ENCODE measurements at places on chromosomes 7 and 10.

DNA sequence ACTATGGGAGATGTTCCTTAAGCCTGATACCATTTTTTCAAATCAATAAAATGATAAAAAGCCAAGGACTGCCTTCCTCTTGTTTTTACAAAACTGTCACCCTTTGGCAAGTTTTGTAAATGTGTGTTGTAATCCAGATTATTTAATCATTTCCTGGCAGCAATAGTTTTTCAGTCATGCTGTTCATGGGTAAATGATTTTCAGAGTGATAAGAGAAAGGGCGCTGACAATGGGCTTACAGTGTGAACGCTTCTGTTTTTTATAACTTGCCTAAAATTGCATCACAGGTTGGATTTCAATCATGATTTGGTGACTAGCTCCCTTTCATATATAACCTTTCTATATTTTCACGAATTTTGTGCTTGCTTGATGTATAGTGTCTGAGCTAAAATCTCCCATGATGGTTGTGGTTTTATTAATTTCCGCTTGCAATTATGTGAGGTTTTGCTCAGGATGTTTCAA lies 19.0 kb upstream of the DMBT1 start:
- no peak for DNase-seq

DNA sequence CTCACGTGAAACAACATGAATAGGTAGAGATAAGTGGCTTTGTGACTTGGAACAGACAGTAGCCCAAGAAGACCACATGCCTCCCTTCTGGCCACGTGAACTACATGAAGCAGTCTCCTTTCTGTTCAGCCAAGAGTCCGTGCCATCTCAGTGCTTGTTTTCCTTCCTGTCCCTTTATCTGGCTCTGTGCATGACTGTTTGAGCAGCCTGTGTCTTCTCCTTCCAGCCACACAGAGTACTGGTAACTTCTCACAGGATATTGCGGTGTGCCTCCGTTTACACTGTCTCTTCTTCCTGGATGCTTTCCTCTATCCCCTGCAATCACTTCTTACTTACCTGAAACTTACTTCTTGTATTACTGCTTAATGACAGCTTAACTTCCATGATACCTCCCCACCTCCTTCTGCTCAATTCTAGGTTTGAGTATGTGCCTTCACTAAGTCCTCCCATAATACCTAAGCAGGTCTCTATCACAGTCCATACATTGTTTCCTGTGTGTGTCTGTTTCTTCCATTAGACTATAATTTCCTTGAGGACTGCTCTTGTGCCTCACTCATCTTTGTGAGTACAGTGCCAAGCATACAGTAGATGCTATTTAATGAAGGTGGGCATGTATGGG lies 748.7 kb downstream of the AUTS2 start:
- DNase-seq, result no peak

GRCh38 chr10:123570898-123571515 lies 95.1 kb upstream of the GPR26 start:
- no peak for DNase-seq

- no peak for DNase-seq
These were observed 33.7 kb downstream of the C10orf120 start for GRCh38 chr10:122665946-122666345.

GRCh38 chr10:31343009-31343408 lies 24.0 kb downstream of the ZEB1 start:
- DNase-seq, result no peak

GRCh38 chr7:150595361-150595760 lies 28.2 kb downstream of the GIMAP4 start:
- DNase-seq, result no peak

GRCh38 chr10:4215963-4216575 lies 431.1 kb upstream of the KLF6 start:
- DNase-seq, result no peak

DNA sequence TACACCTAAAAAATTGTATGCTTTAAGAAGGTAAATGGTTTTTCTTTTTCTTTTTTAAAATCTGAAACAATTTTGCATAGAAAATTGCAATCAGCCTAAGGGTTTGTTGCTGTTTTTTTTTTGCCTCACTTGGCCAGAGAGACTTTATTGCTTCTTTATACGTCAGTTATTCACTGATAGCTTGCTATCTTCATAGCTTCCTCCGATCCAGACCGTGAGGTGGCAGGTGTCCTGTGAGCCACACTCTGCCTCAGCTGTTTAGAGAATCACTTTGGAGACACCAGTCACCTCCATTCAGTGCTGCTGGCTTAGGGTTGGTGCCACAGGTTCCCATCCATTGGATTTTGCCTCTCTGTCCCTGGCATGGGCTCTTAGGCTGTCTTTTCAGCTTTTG lies 68.0 kb downstream of the HHEX start:
- DNase-seq, result no peak

DNA sequence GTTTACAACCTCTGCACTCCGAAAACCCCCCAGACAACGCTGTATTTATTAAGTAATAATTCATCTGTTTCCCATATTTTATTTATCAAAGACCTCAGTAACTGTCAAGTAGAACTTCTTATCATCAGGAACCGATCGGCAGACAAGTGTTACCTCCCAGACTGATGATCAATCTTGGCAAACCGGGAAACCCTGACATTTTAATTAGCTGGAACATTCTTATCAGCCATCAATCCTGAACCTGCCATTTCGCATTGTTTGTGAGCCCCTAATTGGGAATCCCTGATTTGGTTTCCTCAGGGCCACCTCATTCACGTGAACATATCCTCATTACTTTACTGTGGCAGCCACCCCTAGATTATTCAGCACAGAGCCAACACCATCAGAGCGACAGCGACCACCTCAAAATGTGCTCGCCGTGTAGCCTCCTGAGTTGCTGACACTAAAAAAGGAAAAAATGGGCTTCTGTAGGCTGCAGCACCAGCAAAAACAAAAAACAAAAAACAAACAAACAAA lies 93.6 kb upstream of the SDK1 start:
- no peak for DNase-seq
